Lung (tissue), 17 donors: ENCODE measurements at places on chromosomes 11 and 22. TPM values are rescaled to one million over a fixed set of nuclear protein-coding genes. Genes with fewer than 3 reads are reported as not detected.

The CD59 gene
- 833 TPM for total RNA-seq

The SCGB1D2 gene
- not detected for total RNA-seq

The TRIM51 gene
- total RNA-seq: not detected

The ESAM gene
- 142 TPM for total RNA-seq

The KCNK7 gene
- 0.46 TPM for total RNA-seq

The BCO2 gene
- total RNA-seq: 8.2 TPM
